Fibroblast of gingiva (primary cell): ENCODE measurements at places on chromosomes 6 and 20.

- peak; percentile 66 for DNase-seq
Measured at GRCh38 chr6:122222761-122223160, 176.7 kb upstream of the HSF2 start.

DNA sequence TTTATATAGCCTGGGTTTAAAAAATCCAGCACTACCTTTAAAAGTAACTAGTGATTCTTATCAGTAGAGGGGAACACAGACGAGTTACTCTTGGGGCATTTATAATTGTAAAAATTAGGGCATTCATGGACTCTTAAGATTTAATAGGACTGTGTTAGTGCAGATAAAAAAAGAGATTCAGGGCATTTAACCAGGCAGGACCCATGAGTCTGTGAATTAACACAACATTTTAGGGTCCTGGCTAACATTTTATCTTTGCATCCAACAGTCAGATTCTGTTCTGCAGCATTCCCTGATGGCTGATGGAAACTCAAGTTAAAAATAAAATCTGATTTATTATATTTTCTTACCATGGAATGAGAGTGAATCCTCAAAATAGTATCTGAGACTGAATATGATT lies 774.3 kb downstream of the PHF3 start:
- no peak for DNase-seq

DNA sequence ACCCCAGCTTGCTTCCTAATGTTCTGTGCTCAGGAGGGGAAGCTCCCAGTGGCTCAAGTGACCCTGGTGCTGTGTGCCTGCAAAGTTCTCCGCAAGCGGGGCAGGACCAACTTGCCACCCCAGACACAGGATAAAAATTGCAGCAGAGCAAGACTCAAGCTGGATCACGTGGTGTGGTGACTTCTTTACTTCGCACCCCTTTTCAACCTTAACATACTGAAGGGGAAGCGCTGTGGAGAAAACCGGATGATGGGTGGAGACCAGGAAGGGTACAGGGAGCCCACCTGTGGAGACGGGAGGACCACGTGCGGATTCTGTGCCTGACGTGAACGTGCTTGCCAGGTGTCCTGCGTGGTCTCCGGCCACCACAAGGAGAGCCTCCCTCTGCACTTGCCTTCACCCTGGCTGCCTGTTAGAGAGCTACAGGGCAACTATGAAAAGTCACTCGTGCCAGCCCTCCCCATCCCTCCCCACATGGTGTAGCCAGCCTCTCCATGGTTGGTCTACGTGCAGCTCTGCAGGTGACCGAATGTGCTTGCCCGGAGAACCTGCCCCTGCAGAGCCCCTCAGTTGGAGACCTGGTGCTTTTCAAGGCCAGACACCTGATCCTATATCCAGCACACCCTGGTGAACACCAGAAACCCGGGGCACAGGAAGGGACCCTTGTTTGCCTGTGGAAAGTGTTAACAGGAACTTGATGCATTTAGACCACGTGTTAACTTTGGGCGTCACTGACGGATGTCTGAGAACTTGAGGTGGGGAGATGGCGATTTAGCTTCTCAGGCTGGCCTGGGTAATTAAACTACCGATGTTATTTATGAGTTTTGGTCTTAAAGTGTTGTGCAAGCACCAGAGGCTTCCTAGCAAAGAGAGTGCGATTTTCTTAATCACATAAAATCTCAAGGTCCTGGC lies 23.9 kb upstream of the DACT2 start:
- DNase-seq = no peak

DNA sequence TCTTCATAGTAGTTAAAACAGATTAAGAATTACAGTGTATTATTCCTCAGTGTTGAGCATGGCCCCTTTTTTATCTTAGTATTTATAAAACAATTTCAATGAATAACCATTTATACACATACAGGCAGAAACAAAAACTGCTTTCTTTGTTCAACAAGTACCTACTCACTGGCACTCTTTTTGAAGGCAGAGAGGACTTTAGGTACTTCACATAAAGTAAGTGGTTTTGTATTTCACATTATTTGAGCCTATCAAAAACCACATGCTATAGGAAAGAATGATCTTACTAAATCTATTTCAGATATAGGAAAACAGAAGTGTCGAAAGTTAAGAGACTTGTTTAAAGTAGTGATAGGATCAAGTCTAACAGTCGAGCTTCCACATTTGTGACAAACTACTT lies 73.8 kb downstream of the PRKN start:
- DNase-seq = no peak

DNA sequence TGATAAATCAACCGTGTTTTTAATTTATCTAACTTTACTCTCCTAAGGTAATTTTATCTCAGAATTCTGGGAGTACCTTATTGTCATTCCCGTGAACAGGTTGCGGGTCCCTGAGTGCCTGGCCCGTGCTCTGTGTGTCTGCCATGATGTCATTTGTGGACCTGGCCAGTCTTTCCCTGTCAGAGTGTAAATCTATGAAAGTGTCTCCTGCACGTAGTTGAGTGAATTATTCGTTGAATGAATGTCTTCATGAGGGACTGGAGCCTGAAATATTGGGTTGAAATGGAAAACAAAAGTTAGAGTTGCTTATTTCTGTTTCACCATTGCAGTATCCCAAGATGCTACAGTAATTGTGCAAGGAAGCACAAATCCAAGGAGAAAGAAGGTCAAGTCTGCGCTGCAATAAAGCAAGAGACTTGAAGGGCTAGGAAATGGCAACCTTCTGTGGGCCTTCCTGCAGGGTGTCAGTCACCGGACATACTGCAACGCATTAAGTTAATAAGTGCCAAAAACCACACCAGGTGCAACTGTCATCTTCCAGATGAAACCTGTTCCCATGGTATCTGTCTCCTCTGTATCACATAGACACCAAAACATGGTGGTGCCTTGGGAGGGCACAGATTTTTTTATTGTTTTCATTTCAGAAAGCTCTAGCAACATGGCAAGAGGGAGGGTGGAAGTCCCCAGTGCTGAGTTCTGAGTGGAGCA lies 135.5 kb downstream of the ZDHHC14 start:
- no peak for DNase-seq

- no peak for DNase-seq
Measured at GRCh38 chr6:23036406-23036983, 467.1 kb downstream of the HDGFL1 start.

DNA sequence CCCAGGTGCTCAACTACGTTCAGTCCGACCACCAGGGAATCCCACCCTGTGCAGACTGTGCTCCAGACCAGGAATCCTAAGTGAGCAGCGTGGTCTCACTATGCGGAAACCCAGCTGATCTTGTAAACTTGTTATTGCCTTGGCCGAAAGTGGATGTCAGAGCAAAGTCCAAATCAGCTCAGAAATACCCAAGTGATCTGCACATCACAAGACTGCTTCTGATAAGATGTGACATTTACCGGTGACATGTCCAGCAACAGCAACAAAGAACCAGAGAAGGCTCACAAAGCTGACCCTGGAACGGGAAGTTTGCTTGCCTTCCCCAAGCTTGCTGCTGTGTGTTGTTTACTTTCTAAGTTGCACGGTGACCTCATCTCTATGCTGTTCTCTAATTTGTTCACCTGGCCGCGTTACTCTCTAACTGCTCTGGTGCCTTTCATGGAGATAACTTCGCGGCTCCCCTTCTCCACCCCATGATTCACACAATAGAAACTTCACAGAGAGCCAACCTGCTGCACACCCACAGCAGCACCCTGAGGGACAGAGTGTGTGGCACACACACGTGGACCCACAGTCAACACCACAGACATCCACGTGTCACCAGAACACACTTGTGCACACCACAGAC lies 1.7 kb downstream of the BNIP5 start:
- no peak for DNase-seq

GRCh38 chr6:268394-268935 lies 23.8 kb upstream of the DUSP22 start:
- DNase-seq = no peak
